ENCODE measurements at places on chromosomes 1 and 21. TPM values are rescaled to one million over a fixed set of nuclear protein-coding genes. Genes with fewer than 3 reads are reported as not detected.

DNA sequence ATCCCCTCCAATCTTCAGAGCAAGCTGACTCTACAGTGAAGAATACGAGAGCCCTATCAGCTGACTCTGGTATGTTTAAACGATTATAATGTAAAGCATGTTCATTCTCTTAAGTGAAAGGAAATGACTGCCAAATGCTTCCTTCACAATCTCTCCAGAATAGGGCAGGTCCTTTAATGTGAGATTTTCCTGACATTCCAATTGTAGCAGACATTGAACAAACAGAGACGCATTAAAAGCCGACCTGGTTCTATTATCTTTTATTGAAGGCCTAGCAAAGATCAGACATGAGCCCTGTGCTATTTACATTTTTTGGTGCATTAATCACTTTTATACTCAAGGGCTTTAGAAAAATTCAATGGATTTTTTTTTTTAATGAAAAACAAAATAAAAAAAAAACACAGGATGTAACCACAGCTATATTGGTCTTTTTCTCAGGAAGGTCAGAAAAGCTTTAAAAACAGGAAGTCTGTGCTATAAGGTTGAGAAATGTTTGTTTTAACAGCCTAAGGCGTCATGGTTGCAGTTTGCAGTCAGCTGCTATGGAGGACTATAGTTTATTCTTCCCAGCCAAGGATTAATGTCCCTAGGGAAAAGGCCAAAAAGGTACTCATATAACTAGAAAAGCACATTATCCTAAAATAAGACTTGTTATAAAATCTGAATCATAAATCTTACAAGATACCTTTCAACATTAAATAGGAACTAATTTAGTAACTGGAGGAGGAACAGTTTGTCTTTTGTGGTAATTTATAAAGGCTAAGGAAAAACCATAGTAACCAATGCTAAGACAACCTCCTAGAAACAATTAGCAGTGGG is 104.8 kb downstream of the RERE start:
- peak; percentile 88 for DNase-seq

DNA sequence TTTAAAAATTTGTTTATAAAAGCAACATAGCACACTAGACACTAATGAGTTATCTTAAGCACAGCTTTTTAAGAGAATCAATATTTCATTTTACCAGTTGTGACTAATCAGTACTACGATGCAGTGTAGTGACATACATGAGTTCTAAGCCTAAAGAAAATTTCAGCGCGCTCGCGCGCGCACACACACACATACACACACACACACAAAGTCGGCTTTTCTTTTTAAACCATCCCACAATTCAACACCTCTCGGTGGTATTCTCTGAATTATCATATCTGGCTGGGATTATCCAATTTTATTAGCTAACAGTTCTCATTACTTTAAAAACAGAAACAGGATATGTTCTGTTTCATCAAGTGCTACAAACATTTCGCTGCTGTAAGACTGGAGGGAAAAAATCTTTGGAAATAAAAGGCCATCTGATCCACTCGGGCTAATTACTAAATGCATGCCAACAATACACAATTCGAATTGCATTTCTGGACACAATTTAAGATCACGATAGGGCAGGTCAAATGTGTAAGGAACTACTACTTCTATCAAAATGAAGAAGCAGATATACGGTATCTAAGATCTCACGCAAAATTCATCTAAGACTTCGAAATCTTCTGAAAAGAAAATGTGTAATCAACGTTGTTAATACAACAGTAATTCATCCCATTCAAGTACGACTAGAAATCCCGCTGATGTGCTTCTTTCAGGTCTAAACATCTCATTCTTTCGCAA is 1.2 kb downstream of the TUT4 start:
- DNase-seq, result peak; percentile 45

The COX20 gene
- total RNA-seq, result 46.1 TPM

The COL24A1 gene
- total RNA-seq, result not detected

The ZNF683 gene
- total RNA-seq, result not detected
